ENCODE measurements at places on chromosomes 3 and 15.
A peak's percentile ranks its signal among the peaks of the same experiment; 100 is the strongest.

- no peak for DNase-seq
Observed at GRCh38 chr3:152195206-152195605, 73.5 kb upstream of the MBNL1 start.

GRCh38 chr15:90718232-90718631 is 1.1 kb downstream of the BLM start:
- no peak for DNase-seq

DNA sequence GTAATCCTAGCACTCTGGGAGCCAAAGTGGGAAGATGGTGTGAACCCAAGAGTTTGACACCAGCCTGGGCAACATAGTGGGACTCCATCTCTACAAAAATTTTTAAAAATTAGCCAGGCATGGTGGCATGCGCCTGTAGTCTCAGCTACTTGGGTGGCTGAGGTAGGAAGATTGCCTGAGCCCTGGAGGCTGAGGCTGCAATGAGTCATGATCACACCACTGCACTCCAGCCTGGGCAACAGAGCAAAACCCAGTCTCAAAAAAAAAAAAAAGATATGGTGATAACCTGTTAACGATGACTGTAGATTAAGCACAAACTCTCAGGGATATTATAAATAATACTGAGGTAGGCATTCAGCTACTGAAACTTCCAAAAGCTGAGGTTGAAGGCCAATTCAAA is 107.5 kb downstream of the SLC49A4 start:
- DNase-seq = no peak

DNA sequence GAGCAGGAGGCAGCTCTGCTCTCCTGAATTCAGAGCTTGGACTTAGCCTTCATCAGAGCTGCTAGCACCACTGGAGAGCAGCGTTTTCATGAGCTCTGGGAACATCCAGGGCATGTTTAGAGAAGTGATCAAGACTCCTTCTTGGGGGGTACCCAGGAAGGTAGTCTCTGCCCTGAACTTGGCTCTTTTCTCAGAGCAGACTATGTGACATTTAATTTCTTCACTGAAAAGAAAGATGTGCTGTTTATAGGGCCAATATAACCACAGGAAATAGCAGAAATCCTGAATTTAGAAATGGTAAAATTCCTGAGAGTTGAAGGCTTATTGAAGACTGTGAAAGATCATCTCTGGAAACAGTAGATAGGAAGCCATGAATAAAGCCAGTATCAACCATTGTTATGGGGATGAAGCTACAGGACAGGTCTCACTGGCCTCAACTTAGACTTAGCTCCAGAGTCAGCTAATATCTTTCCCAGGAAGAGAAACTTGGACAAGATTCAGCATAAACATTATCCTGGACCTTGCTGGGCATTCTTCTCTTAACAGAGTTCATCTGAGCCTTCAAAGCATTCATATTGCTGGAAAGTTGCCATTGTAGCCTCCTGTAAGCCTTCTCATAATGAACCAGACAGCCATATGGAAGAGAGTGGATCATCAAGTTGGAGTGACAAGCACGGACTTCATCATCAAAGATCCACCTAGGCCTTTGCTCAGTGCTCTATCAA is 386.6 kb upstream of the THBS1 start:
- DNase-seq = no peak

GRCh38 chr3:24523988-24524727 is 29.5 kb upstream of the THRB start:
- no peak for DNase-seq

DNA sequence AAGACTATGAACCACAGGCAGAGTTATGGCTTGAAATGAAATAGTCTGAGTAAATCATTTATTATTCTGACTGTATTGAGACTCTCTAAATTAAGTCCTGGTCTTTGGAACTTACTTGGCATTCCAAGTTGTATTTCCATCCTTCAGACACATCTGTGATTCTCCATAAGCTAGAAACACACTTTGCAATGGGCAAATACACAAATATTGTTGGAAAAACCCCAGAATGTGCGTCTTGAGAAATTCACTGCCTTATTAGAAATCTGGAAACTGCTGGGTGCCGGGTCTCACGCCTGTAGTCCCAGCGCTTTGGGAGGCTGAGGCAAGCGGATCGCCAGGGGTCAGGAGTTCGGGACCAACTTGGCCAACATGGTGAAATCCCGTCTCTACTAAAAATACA is 87.8 kb downstream of the WWTR1 start:
- DNase-seq = no peak

- DNase-seq = no peak
Observed at GRCh38 chr3:113867506-113867905, 28.9 kb downstream of the GRAMD1C start.

DNA sequence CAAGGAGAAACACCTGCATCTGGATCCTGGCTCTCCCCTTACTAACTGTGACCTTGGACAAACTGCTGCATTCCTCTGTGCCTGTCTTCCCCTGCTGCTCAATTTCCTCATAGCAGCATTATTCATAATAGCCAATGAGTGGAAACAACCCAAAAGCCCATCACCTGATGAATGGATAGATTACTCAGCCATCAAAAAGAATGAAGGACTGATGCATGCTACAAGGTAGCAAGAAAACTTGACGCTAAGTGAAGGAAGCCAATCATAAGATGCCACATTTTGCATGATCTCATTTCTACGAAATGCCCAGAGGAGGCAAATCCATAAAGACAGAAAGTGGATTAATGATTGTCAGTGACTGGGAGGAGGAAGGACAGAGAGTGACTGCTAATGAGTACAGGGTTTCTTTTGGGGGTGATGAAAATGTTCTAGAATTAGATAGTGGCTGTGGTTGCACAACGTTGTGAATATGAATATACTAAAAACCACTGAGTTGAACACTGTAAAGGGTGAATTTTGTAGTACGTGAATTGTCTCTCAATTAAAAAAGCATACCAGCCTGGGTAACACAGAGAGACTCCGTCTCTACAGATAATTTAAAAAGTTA is 11.2 kb downstream of the IGDCC4 start:
- DNase-seq = no peak

GRCh38 chr3:132232231-132232792 is 84.9 kb upstream of the ACP3 start:
- DNase-seq = no peak

GRCh38 chr3:126476166-126477060 is 722 bp upstream of the ZXDC start:
- peak; percentile 52 for DNase-seq

DNA sequence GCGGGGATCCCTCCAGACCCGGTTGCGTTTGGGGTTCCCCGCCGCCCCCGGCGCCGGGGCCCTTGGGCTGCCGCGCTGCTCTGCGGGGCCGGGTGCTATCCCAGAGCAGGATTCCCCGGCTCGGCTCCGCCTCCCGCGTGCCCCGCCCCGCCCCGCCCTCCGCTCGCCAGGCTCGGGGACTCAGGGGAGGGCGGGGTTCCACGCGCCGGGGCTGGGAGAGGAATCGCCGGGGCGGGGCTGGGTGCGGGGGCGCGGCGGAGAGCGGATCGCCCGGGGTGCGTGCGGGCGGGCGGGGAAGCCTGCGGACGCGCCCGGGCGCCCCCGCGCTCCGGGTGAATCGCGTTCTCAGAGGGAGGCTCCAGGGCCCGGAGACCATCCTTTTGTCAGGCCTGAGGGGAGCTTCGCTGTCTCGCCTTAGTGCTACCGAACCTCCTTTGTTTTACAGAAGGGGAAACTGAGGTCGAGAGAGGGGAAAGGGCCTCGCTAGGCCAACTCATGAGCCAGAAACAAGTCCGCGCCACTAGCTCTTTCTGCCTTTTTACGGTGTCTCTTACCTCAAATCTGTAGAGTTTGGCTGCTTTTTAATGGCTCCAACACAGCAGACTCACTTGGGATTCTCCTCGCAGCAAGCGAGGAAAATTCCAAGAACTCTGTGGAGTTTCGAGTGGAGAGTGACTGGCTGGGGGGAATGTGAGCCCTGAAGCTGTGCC is at the start of gene TMEM158:
Gene TMEM158 (minus strand): TSS at position 82 of the 710 bp plus-strand sequence. CDS start 260 bp downstream, outside the sequence.
- peak; percentile 79 for DNase-seq

GRCh38 chr3:166522017-166522416 is 684.8 kb upstream of the BCHE start:
- no peak for DNase-seq

- no peak for DNase-seq
Observed at GRCh38 chr3:131236421-131236820, 145.2 kb upstream of the NUDT16 start.

DNA sequence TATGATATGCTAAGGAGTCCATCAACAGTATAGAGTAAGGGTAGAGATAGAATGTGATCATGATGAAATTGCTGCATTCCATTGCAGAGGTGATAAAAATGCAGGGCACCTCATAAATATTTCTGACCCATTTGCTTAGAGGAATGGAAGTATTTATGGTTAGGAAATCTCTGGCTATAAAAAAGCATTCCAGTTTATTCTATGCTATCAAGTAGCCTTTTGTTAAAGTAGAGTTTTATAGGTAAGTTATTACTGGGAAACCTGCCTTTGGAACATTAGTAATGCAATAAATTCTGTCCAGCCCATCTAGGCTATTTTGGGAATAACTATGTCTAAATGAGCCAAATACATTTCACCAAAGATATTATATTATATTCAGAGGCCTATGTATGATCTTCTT is 19.8 kb upstream of the STRIT1 start:
- no peak for DNase-seq

- DNase-seq = no peak
Observed at GRCh38 chr3:180528843-180529242, 73.1 kb upstream of the TTC14 start.

DNA sequence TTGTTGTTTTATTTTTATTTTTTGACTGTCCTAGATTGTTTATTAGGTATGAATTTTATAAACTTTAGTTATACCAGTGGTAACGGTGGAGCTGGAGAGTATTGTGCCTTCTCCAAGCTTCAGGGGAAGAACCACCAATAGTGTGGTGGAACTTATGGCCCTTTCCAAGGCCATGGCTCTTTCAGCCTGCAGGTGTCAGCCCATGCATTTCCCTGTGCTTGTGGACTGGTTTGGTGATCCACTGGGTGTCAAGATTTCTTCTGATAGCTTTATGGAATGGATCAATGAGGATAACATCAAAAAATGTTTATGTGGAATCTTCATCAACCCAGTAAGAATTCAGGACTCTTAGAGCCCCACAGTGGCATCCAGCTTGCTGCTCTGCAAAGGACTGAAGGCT is 19.2 kb upstream of the SCAMP5 start:
- DNase-seq = no peak

- DNase-seq = no peak
Observed at GRCh38 chr15:67329984-67330733, 75.6 kb downstream of the IQCH start.

Measured in WTC11 (cell line).